ENCODE measurements at places on chromosomes 1 and 21.

GRCh38 chr1:87501738-87502137 is 173.1 kb downstream of the LMO4 start:
- ATAC-seq = no peak

- no peak for ATAC-seq
Observed at GRCh38 chr21:16838331-16838730, 674.5 kb upstream of the CXADR start.

GRCh38 chr21:26809745-26810144 is 35.5 kb downstream of the ADAMTS1 start:
- no peak for ATAC-seq

GRCh38 chr1:236893626-236894545 is 98.8 kb downstream of the MTR start:
- ATAC-seq = no peak

GRCh38 chr21:15539376-15539775 is 190.4 kb upstream of the USP25 start:
- ATAC-seq = no peak

All from activated CD4-positive, CD25-positive, alpha-beta regulatory T cell treated with anti-CD3 and anti-CD28 coated beads, Interleukin-2, amount 50 U/mL, for 24 hours (primary cell).